ENCODE measurements at places on chromosomes 11 and 22.

DNA sequence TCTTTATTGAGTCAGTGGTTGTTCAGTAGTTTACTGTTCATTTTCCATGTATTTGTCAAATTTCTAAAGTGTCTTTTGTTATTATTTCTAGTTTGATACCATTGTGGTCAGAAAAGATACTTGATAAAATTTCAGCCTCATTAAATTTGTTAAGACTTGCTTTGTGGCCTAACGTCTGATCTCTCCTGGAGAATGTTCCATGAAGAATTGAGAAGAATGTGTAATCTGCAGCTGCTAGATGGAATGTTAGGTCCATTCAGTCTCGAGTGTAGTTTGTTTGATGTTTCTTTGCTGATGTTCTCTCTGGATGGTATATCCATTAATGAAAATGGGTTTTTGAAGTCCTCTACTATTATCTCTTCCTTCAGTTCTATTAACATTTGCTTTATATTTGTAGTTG lies 394.7 kb upstream of the ANO5 start:
- DNase-seq: no peak

- DNase-seq: no peak
Observed at GRCh38 chr11:10984742-10985141, 126.9 kb upstream of the ZBED5 start.

DNA sequence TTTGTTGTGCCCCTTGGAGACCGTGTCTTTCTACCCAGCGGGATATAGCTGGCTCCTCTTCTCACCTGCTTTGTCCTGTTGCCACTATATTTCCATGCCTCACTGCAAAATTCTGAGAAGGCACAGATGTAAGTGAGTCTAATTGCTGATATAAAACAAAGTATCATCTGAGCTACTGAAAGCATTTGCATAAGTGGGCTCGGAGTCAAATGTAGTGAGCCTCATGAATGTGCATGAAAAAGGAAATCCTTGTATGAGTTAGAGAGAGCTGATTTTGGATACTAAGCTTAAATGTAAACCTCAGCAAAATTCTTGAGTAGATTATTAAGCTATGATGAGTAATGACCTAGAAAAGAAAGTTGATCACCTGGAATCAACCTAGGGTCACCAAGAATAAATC lies 13.9 kb downstream of the OVCH2 start:
- DNase-seq: no peak

- DNase-seq: no peak
Observed at GRCh38 chr11:60589611-60590010, 74.4 kb downstream of the MS4A13 start.

DNA sequence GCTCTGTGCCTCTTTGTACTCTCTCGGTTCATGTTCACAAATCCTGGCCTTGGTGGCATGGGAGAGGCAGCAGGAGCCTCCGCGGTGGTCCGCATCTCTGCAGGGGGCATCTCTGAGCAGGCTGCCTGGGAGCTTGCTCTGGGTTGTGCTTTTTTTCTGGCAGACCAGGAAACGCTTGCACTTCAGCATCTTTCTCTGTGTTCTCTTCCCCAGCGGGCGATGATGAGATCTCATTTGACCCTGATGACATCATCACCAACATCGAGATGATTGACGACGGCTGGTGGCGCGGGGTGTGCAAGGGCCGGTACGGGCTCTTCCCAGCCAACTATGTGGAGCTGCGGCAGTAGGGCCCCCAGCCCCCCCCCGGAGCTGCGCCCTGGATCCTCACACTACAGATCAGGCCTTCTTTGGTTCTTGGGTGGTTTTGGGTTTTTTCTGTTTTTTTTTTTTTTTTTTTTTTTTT lies 36.5 kb downstream of the CTTN start:
- DNase-seq: no peak

- no peak for DNase-seq
Observed at GRCh38 chr11:122895563-122895962, 13.0 kb downstream of the JHY start.

- DNase-seq: no peak
Observed at GRCh38 chr11:68827733-68828132, 14.0 kb downstream of the CPT1A start.

DNA sequence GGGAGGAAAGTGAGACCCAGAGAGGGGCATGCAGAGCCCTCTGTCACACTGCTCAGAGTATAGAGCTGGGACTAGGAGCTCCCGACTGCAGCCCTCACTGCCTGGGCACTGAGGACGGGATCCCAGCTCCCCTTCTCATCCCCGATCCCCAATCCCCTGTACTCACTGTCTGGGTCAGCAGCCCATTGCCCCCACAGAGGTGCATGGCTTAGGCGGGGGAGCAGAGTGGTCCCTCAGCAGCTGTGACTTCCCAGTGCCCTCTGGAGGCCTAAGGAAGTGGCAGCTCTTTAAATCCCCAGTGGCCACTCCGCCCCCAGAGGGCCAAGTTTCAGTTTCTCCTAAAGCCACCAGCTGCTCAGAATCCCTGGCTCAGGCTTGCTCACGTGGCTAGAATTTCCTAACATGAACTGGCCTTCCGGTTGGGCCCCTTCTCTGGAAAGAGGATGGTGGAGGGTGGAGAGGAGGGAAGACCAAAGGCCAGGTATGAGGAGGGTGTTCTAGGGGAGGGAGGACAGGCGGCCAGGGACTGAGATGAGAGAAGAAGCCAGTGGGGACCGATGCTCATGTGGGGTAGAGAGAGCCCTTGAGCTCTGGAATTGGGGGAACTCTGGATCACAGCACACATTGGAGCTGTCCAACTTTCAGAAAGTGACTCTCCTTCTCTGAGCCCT lies at the start of gene BATF2:
Gene BATF2 (minus strand): TSS at position 262 of the 671 bp plus-strand sequence. CDS start 57 bp downstream, at position 205.
- DNase-seq: peak; percentile 84

DNA sequence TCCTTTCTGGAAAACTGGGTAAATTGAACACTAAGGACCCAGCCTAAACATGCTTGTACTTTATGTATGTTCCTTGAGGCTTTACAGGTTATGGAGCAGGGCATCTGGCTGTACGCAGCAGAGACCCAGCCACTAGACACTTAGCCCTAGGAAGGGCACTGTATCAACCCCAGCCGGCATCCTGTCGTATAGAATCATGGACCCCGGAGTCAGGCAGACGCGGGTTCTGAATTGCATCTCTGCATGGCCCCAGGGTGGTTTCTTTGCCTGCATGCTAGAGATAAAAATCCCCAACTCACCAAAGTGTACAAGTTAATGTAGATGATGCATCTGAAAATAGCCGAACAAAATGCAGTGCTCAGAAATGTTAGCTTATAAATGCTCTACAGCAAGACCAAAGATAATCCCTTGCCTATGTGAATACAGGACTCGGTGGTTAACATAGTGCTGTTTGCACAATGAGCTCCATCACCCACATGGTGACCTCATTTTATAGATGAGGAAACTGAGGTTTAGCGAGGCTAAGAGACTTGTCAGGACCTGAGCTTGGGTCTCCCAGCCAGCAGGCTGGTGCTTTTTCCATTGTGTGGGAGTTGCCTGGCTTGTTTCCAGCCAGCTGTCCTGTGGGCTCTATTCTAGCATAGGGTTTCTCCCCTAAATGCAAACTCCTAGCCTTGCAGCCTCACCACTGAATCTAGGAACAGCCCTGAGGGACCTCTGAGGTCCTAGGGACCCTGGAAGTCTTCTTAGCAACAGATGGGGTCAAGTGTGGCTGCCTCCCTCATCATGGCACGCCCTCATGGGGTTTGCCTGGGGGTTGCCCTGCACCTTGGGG lies 7.3 kb downstream of the CD6 start:
- DNase-seq: peak; percentile 14

DNA sequence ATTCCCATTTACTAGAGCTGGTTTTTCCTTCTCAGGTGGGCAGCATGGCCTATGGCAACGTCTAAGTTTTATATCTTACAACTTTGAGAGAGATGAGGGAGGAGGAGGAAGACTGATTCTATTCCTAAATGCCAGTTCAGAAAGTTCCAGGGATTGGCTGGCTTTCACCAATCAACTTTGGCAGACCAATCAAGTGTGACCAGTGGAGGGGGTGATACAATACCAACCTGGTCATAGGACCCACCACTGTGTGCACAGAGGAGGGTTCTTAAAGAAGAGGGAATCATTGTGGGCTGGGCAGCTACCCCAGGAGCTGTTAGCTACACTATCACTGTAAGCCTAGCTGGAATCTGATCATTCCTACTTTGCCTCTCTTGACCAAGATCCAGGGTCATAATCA lies 8.1 kb downstream of the DIXDC1 start:
- DNase-seq: no peak

- DNase-seq: peak; percentile 66
Observed at GRCh38 chr11:64566042-64566914, 24.7 kb upstream of the SLC22A12 start.

DNA sequence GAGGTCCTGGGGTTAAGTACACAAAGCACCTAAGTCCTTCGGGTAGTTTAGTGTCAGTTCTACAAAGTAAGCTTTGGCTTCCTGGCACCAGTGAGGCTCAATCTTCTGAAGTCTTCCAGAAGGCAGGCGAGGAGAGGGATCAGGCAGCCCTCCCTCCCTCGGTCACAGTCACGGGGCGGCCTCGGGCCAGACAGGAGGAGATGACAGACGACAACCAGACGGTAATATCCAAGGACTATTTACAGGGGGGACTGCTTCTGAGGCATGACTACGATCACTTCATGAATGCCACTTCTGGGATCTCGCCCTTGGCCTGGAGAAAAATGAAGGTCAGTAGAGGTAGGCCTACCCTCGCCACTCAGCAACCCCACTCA lies 383 bp upstream of the TMEM223 start:
- peak; percentile 40 for DNase-seq

- no peak for DNase-seq
Observed at GRCh38 chr11:68004551-68005335, 846 bp upstream of the UNC93B1 start.

- no peak for DNase-seq
Observed at GRCh38 chr11:72711141-72711540, 36.9 kb upstream of the PDE2A start.

DNA sequence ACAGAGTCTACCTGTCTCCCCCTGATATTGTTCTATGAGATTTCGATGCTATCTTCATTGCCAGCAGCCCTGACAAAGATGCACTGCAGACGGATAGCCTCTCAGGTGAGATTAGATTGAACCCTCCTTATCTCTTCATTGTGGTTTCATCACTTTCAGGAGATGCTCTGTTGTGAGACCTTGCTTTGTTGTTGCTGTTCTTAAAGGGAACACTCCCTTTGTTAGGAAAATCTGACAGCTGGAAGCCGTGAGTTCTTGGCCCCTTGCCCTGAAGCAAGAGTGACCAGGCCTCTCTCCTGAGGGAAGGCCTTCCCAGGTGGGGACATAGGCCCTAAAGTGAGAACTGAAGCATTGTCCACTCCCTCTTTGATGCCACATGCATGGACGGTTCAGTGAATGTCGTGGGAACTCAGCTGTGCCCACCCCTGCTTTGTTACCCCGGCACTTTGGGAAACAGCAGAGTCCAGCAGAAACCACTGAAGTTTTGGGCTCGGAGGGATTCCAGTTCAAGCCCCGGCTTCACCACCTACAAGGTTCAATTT lies 976.1 kb downstream of the TBC1D22A start:
- DNase-seq: no peak

DNA sequence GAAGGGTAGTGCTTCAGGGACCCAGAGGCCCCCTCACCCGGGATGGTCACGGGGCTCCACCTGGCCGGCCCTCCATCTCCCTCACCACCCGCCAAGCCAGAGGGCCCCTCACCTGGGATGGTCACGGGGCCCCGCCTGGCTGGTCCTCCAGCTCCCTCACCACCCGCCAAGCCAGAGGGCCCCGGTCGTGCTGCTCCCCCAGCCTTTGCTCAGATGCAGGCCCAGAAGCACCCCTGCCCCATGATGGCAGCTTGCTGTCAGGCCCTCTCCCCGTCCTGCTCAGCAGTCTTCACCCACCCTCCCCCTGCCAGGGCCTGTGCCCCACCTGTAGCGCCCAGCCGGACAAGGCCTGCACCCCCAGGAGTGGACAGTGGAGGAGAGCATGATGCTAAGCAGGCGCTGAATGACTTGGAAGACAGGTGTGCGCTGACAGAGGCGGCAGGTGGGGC lies 7.3 kb downstream of the DENND6B start:
- DNase-seq: no peak

GRCh38 chr11:116697639-116698038 lies 75.1 kb downstream of the BUD13 start:
- no peak for DNase-seq

- DNase-seq: no peak
Observed at GRCh38 chr11:112523477-112523876, 262.8 kb upstream of the PLET1 start.
